Suppressor macrophage treated with lipopolysaccharide for 4 hours (primary cell): ENCODE measurements at places on chromosomes 5 and 9.

GRCh38 chr5:164784230-164784629 is 1278.8 kb downstream of the MAT2B start:
- DNase-seq = peak; percentile 15

GRCh38 chr5:68644971-68645370 is 429.4 kb downstream of the PIK3R1 start:
- no peak for DNase-seq

- no peak for DNase-seq
These were observed 66.1 kb downstream of the PTPDC1 start for GRCh38 chr9:94150279-94150828.

- DNase-seq = no peak
These were observed 30.9 kb downstream of the FABP6 start for GRCh38 chr5:160260006-160260775.

DNA sequence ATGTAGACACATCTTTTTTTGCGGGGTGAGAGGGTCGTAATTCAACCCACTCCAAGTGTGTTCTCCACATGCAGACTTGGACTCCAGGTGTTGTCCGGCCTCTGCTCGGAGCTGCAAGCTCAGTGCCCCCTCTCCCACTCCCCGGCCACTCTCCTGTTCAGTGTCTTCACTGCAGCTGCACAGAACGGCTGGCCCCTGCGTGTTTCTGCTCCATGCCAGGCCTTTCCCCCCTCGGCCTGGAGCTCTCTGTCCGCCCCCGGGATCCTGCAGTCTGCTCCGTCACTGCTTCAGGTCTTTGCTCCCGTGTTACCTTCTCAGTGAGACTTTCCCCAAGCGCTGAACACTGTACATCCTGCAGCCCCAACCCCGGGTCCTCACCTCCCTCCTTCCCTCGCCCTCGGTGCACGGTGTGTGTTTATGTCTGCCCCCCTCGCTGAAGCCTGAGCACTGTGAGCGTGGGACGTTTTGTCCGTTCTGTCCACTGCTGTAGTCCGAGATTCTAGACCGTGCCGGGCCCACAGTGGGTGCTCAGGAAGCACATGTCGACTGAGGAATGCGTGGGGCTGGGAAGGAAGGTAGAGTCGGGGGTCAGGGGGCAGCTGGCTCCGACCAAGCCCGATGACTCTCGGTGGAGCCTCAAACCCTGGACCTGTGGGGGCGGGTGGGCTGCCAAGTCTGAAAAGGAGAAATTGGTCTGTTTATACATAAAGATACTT is 26.4 kb upstream of the GFPT2 start:
- DNase-seq = no peak

DNA sequence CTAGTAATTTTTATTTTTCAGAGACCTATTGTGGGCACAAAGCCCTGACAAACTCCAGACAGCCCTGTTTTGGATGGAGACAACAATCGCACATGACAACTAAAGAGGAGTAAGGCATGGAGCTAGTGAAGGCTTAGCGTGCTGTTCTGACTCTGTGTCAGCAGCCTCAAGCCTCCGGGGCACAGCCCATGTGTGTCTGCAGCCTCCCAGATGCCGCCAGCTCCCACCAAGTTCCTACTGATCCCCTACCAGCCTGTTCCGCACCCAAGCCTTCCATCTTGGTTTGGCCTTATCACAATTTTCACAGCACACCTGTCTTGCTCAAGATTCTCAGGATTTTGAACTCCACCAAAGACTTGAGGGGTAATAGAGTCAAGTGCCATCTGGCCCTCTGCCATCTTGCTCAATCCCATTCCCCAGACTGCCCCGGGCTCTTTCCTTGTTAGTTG is 70.3 kb upstream of the SH3PXD2B start:
- DNase-seq = no peak

GRCh38 chr9:16434526-16434925 is 435.9 kb downstream of the BNC2 start:
- DNase-seq = no peak

GRCh38 chr5:54996466-54996865 is 11.1 kb upstream of the ESM1 start:
- DNase-seq = no peak

DNA sequence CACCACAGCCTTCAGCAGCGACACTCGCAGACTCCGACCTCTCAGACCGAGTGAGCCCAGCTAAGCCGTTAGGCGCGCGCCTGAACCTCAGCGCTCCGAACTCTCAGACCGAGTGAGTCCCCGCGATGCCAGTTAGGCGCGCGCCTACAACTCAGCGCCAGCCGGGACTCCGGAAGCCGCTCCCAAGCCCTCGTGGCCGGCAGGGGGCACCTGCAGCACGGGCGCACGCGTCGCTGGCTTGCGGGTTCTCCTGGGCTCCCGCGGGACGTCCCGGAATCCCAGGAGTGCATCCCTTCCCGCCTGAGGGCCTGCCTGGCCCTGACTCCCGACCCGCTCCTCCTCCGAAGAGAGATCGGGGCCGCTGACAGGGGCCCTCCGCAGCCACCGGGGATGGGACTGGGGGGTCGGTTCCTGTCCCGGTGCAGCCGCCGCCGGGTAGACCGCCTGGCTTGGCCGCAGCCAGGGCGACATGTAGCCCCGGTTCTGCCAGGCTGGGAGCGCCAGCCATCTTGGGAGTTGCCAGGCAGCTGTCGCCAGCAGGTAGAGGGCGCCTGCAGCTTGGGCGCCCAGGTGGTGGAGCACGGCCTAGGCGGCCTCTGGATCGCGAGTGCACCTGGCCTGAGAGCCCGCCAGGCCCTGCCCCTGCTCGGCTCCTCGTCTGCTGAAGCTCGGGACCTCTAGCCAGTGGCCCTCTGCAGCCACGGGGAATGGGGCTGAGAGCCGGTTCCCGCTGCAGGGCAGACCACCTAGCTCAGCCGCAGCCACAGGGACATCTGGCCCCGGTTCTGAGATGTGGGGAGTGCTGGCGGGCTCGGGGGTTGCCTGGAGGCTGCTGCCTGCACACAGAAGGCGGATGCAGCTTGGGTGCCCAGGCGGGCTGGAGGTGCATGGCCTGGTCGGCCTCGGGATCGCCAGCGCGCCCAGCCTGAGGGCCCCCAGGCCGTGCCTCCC is at the start of gene ANKRD18A:
TSS of gene ANKRD18A (minus strand) at position 114 of the 951 bp plus-strand sequence. CDS start 311 bp downstream, outside the sequence.
- DNase-seq = peak; percentile 75

DNA sequence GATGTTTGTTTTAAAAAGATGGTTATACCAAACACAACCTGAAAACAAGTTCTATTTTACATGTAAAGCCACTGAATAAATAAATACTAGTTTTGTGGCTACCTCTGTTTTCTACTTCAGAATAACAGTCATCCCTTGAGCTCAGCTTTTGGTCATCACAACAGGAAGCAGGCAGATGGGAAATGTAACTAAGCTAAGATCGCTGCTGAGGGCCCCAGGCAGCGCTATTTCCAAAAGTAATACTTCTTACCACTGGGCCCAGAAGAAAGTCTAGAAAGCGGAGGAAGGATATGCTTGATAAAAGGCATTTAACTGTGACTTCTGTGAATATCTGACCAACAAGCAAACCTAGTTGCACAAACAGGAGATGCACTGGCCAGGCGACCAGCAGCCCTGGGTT is 61.4 kb downstream of the SERINC5 start:
- no peak for DNase-seq

DNA sequence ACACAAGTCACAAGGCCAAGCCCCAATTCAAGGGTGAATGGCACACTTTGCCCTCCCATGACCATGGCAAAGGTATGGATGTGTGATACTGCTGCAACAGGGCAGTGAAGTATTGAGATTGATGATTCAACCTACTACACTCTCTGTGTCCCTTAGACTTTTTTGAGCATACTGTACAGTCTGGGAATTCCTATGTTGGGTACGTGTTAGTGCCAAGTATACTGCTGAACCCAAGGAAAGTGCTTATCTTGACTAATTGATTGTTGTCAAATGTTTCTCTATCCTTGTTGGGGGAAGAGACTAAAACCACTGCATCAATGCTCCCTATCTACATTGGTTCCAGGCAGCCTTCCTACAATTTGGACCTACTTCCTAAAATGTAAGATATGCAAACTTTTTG is 93.7 kb downstream of the NDFIP1 start:
- no peak for DNase-seq

- no peak for DNase-seq
These were observed 3.2 kb downstream of the ADGRV1 start for GRCh38 chr5:90561766-90562165.

GRCh38 chr5:134069553-134069952 is 44.9 kb upstream of the TCF7 start:
- no peak for DNase-seq

GRCh38 chr5:139744471-139745131 is 51.0 kb upstream of the PSD2 start:
- DNase-seq = no peak

DNA sequence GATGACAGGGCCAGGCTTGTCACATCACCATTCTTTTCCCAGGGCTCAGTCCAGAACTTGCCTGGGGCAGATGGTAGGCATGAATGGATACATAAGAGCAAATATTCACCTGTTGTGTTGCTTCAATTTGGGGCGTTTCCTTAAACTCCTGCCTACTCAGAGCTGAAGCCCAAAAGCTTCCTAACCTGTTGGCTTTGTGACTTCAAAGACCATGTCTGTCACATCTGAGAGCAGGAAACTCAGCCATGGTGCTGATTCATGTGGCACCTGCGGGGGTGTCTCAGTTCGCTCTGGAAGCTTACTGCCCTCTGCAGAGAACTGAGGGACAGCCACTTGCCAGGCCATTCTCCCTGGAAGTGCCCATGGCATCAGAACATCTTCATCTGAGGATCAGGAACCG is 246.6 kb downstream of the HSPA4 start:
- DNase-seq = no peak

GRCh38 chr9:92342825-92343488 is 17.2 kb downstream of the CENPP start:
- no peak for DNase-seq

GRCh38 chr9:135342206-135343130 is 137.1 kb upstream of the PPP1R26 start:
- no peak for DNase-seq

DNA sequence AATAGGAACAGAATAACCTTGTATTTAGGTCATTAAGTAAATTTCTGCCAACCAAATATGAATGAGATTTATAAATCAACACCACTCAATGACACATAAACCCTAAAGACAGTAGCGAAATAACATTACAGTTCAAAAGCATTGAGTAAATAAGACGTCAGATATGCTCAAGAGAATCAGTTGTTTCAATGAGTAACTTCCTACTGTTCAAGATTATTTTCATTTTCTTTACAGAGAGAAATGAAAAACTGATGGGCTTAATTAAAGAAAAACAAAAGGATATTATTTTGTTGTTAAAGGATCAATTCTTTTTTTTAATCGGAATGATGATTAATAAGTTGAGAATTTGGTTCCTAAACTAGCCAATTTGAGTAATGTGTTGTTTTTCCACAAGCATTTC is 150.1 kb downstream of the BNC2 start:
- DNase-seq = no peak

DNA sequence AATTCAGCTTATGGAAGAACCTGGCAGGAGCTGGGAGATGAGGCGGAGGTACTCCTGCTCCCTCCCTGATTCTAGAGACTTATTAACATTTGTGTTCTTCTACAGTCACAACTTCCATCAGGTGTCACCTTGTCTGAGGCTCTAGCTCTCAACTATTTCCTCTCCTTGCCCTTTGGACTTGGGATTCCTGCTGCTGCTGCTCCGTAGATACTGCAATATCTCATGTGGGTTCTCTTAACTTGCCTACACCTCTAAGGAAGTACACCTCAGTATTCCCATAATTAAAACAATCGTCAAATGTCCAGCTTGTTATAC is 21.2 kb downstream of the ANXA1 start:
- DNase-seq = no peak

- DNase-seq = no peak
These were observed 38.0 kb downstream of the ADAMTS16 start for GRCh38 chr5:5178136-5178535.

GRCh38 chr9:5671711-5672353 is 42.9 kb downstream of the RIC1 start:
- no peak for DNase-seq

DNA sequence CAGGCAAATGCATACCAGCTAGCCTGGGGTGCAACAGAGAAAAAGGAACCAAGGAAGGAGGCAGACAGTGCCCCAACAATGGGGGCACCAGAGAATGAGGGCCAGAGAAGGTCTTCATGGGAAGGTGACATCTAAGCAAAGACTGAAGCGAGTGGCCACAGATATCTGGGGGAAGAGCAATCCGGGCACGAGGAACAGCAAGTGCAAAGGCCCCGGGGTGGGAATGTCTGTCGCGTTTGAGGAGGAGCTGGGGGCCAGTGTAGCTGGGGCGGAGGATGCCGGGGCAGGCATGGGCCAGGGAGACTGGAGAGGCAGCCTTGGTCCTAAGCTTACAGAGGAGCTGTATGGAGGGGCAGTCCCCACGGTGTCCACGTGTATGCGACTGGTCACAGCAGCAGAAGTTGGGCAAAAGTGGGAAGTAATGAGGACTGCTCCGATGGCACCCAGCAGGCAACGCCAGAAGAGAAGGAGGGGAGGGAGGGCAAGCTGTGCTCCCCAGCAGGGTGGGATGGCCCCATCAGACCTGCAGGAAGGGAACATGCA is 19.1 kb downstream of the EEIG1 start:
- peak; percentile 46 for DNase-seq

- DNase-seq = peak; percentile 38
These were observed 12.7 kb upstream of the TMEM174 start for GRCh38 chr5:73160239-73160671.

DNA sequence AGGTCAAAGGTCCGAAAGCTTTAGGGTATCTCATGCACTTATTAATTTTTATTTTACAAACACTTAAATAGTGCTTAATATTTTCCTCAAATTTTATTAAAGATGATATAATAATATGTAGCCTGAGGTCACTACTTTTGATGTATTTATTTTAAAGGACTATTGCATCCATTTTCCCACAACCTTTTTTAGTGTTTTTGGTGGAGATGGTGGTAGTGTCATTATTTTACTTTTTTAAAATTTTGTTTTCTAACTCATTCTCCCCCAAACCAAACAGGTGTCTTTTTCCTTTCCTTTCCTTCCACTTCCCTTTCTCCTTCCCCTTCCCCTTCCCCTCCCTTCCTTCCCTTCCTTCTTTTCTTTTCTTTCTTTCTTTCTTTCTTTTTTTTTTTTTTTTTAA is 328.6 kb downstream of the CYLC2 start:
- no peak for DNase-seq

GRCh38 chr5:87411586-87411972 is 1.2 kb downstream of the CCNH start:
- no peak for DNase-seq

DNA sequence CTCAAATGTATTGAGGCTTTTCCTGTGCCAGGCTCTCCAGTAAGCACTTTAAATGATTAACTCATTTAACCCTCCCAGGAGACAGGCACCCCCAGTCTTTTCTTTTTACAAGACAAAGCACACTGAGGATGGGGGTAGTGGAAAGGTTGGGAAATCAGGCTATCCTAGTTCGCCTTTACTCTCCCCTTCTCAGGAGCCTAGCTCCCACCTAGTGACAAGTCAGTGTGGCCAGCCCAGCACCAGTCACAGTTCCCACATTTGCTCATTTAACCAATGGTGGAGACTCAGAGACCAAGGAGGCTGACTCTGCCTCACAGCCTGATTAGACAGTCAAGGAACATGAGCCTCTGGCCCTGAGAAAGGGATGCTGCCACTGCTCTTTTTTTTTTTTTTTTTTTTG is 3.5 kb downstream of the ALDH7A1 start:
- DNase-seq = no peak

GRCh38 chr9:33350310-33350709 is 52.1 kb downstream of the AQP7 start:
- no peak for DNase-seq
